Stimulated activated CD4-positive, alpha-beta T cell treated with anti-CD3 and anti-CD28 coated beads, Interleukin-1b, Interleukin-23, amount 100 ng/mL, for 1 hour (primary cell): ENCODE measurements at places on chromosomes 5 and 9.

GRCh38 chr5:135117590-135117989, 83.6 kb upstream of the PITX1 start:
- no peak for DNase-seq

DNA sequence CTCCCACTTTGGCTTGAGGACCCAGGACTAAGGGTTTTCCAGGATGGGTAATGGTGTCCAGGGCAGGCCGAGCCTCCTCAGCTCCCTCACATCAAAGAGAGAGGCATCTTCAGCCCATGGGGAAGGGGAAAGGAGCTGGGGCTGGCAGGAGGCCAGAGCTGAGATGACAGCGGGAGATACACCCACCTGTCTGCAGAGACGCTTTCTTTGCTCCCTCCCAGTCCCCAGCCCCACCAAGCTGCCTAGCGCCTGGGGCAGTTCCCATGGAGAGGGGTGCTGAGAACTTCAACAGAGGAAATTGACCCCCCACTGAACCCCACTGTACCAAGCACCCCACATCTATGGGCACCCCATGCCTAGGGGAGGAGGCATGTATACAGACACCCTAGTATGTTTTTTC, 10.6 kb downstream of the PCDH1 start:
- no peak for DNase-seq

DNA sequence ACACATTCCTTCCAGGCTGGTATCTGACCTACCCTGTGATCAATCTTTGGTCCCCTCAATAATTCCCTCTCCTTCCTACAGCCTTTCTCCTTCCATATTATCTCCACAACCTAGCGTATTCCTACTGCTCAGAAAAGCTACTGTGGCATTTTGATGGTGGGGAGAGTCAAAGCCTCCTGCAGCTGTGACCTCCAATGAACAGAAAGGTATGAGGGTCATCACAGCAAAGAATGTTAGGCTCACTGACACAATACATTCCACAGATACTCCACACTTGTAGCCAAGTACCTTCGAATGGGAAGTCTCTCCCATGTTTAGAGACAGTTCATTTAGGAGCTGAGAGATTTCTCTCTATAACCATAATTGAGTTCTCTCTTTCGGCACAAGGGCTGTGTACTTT, 5.9 kb downstream of the FBN2 start:
- DNase-seq = no peak

- no peak for DNase-seq
Observed at GRCh38 chr5:62271370-62271769, 34.6 kb upstream of the KIF2A start.

- no peak for DNase-seq
Observed at GRCh38 chr9:86350006-86350760, 4.0 kb downstream of the TUT7 start.

DNA sequence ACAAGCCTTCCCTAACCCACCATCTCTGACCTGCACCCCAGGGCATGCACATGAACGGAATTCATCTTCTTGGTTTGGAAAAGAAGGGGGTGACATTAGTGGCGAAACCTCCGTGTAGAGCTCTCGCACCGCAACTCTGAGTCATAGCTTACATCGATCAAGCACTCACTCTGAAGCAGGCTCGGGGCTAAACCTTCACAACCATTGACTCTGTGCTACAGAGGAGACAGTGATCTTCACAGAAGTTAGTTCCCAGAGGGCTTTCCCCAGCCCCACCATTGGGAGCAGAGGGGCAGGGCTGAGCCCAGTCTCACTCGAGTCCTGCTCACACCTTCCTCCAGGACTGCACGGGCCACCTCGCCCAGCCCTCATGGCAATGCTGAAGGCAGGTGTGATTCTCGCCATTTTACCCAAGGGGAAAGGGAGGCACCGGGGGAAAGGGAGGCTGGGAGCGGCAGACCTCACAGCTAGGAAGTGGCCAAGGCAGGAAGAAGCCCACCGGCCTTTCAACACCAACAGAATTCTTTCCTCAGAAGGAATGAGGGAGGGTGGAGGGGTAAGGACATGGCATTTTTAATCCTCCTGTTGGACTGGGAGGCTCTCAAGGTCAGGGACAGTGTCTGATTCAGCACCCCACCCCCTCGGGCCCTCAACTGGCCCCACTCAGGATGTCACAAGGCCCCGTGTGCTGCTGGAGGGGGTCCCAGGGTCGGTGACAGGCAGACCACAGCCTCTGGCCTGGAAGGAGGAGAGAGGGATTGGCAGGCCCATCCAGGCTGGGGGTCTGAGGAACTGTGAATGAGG, 25.9 kb upstream of the IL17B start:
- DNase-seq = no peak

GRCh38 chr5:113450929-113451328, 16.1 kb upstream of the TSSK1B start:
- no peak for DNase-seq

- DNase-seq = no peak
Observed at GRCh38 chr5:59041355-59041754, 458.5 kb downstream of the RAB3C start.

DNA sequence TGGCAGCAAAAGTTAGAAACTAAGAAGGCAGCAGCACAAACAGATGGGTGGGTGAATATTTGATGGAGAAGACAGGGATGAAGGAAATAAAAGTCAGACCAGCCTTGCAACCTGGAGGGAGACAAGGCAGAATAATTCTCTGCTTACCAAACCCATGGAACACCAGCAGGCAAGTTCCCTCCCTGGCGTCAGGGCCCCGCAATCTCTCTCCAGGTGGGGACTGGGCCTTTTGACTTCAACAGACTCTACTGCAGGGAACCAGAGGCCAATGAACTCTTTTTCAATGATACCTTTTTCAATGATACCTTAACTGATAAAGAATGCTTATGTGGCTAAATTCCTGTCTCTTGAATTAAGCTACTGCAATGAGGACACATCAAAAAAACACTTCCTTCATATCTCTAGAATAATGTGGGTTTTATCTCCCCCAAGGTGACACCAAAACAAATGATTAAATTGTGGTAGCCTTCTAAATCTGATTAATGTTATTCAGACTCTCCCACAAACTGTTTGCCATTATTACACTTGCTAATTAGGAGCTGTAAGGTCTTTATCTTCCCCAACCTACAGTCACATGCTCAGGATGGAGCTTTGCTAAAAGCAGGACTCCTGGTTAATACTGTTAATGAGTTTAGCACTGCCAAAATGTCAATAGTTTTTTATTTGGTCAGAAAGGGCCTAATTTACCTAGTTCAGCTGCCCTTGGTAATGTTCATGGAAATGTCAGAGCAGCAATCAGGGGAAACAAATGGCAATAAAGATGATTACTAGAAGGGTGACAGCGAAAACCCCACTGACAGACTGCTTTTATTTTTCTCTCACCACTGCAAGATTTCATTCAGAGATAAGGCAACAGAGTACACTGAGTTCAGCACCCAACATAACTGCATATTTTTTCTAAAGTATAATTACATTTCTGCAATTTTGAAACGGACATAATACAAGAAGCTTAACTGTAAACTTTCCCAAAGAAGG, 165.5 kb downstream of the TSSK1B start:
- no peak for DNase-seq

DNA sequence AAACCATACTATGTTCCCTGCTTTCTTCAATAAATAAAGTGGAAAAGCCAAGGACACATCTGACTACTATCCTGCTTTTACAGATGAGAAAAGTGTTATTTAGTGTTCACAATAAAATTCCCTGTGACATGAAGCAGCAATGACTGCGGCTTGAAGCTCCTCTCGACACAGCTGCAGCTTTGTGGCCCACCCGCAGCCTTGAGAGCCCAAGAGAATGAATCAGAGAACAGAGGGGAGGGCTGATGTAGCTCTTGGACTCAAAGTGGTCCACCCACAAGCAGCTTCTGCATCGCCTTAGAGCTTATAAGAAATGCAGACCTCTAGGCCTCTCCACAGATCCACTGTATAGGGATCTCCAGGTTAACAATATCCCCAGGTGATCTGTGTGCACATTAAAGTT, 181.3 kb upstream of the GNA14 start:
- DNase-seq = no peak

GRCh38 chr5:131637694-131638093, 2.7 kb upstream of the RAPGEF6 start:
- no peak for DNase-seq

DNA sequence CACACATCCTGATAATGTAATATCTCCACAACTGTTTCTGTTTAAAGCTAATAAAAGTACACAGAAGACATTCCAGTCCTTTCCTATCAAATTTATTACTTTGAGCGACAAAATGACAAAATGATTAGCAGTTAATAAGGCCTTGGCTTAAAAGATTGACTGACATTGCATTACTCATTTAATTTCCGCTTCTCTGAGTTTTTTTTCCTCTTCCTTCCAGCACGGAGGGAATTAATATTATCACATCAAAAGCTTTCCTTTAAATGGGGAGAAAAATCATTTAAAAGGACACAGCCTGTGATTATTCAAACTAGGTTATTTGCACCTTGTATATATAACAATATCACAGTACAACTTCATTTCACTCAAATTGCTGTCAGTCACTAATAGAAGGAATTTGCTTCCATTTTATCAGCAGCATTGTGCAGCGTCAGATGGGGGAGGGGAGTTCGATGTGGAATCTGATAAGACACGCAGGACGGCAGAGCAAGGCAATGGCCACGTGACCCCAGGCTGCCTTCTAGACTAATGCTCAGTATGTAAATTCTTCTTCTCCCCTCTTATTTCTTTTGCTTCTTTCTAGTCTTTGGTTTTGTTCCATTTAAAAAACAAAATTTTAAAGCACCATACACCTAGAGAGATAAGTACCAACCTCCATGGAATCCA, 400.5 kb downstream of the IRX1 start:
- DNase-seq = no peak

DNA sequence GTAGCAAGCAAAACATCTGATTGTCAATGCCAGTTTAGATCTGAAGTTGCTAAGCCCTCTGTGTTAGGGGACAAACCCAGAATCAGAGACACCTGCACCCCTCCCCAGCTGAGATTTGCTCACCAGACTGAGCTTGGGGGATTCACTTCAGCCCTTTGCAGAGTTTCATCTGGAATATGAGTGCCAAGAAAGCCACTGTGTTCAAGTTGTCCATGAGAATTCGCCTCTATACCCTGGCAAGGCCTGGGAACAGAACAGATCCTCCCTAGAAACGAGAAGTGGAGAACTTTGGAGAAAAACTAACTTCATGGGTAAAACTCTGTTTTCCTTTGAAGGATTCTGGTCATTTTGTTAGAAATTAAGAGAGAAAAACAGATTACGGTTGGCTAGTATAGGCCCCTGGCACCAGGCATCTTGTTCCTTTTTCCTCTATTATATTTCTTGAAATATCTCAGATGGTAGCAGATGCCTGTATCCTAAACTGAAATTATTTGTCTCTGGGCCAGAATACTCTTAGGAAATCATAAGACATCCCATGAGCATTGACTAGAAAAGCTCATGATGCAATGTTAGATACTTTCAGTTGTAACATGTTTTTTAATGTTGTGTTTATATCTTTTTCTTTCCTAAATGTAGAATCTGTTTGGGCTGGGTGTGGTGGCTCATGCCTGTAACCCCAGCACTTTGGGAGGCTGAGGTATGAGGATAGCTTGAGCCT, 64.4 kb downstream of the SNX18 start:
- no peak for DNase-seq

GRCh38 chr5:166722939-166723338, 1568.5 kb upstream of the WWC1 start:
- no peak for DNase-seq

DNA sequence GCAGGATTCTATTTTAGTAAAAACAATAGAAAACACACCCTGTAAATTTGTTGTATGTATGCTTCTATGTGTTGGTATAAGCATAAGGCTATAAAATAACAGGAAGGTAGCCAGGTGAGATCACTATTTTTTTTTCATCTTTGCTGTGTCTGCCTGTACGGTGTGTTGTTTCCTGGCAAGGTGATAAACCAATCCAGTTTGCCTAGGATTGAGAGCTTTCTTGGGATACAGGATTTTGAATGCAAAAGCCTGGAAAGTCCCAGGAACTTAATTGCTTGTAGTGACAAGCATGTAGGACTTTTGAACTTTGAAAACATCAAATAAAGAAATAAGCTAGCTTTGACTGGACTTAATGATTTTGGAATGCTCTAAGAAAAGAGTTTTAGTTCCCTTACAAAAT, 83.3 kb upstream of the RORB start:
- no peak for DNase-seq

DNA sequence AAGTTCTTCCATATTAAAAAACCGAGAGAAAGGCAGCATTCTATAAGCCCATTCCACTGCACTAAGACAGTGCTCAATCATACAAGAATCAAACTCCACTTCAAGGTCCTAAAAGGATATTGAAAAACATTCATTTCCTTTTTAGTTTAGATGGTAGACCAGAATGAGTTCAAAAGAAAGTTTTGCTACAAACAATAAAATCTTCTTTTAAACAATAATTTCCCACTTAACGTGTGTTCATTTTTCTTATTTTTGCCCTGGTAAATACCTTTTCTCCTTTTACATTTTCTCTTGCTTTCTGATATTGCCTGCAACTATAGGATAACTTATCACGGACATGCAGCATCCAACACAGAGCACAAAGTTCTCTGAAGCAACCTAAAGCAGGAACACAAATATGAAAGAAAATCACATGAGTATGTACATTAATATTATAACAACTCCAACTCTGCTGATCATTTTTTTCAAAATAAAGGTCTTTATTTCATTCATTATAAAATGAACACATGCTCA, 61.7 kb downstream of the CPLANE1 start:
- no peak for DNase-seq
